Activated naive CD8-positive, alpha-beta T cell treated with anti-CD3 and anti-CD28 coated beads for 36 hours (primary cell): ENCODE measurements at places on chromosomes 7 and 10. TPM values are rescaled to one million over a fixed set of nuclear protein-coding genes. Genes with fewer than 3 reads are reported as not detected.

DNA sequence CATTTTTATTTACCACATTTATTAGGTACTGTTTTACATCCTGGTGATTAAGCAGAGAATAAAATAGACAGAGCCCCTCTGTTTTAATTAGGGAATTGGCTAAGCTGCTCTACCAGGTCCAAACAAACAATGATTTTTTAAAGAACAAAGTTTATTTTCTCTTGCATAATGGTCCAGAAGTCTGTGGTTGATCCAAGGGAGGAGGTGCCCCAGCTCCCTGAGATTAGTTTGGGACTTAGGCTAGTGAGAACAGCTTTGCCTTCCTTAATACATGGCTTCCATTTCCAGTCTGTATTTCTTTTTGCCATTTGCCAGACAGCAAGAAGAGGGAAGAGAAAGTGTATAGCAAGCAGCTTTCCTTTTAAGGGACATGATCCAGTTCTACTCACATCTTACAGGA, 2.9 kb upstream of the MIOS start:
- no peak for DNase-seq

GRCh38 chr10:27944005-27944404, 54.9 kb downstream of the ODAD2 start:
- DNase-seq: no peak

DNA sequence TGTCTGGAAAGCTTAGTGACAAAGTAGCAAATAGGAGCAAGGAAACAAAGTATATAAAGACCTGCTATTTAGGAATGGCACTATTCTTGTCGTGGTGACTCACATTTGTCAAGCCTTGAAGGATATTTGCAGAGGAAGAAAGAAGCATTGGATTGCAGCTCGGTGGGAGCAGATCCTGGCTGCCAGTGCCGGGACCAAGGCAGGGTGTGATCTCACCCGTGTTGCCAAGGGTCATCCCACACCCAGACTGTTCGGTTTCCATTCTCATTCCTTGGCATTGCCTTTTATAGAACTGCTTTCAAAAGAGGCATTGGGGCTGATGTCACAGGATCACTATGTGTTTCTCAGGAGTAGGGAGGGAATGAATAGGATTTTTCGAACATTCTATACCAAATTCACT, 176.2 kb downstream of the GALNT17 start:
- no peak for DNase-seq

DNA sequence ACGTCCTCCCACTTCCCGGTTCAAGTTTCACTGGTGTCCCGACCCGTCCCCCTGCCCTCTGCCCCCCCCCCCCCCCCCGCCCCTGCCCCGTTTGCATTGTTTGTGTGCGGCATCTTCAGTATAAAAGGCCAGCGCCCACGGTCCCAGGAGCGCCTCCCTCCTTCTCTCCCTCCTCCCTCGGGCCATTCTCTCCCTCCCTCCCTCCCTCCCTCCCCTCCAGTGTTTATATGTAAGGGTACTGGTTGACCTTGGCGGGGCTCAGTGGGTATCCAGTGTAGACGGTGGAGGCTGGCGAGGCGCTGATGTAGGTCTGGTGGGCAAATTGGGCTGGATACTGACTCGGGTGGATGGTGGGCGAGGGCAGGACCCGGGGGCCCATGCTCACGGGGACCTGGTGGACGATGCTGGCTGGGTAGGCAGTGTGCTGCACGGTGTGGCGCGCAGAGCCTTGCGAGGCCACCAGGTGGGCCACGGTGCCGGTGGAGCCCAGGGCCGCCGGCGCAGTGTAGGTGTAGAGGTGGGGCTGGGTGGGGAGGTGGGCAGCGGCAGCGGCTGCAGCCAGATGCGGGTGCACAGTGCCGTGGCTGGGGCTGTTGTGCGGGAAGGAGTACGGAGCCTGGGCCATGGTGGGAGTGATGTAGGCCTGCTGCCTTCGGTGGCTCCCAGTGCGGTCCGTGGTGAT, 49.4 kb downstream of the CLEC2L start:
- no peak for DNase-seq

DNA sequence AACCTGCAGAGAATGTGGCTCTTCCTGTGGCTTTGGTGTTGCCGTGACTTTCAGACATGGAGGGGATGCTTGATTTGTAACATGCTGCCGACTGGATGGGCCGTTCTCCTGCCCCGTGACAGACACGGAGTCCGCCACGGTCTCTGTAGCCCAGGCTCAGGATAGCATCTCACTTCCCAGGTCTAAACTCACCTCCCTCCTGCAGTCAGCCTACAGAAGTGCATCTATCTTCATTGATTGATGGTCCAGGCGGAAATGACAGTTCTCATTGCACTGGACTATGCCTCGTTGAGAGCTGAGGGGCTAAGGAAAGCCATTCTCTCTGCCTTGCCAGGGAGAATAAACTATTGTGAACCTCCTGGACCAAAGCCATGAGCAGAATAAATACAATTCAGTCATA, 77.5 kb downstream of the CHN2 start:
- no peak for DNase-seq

DNA sequence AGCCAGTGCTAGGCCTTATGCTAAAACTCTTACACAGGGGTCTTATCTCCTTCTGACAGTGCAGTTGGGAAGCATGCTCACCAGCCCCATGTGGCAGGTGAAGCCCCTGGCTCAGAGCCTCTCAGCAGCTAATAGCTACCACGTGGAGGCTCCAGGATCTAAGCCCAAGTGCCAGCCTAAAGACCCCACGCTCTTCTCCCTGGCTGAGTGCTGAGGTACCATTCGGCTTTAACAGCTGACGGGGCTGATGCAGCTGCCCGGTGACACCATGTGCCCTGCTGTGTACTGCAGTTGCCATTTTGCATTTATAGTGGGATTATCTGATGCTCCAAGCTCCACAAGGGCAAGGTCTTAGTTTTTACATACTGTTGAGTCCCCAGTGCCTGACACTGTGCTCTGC, 515.7 kb upstream of the GALNT17 start:
- no peak for DNase-seq

DNA sequence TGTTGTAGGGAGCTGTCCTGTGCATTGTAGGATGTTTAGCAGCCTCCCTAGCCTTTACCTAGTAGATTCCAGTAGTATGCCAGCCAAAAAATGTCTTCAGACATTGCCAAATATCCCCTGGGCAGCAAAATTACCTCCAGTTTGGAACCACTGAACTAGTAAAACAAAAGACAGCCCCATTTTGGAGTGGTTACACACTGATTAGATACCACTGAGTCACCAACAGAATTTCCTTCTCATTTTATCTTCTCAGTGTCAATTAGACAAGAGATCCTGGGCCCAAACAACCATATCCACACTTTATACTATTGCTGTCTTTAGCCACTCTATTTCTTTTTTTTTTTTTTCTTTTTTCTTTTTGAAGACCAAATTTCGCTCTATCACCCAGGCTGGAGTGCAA, 3.5 kb upstream of the CCDC6 start:
- DNase-seq: no peak

DNA sequence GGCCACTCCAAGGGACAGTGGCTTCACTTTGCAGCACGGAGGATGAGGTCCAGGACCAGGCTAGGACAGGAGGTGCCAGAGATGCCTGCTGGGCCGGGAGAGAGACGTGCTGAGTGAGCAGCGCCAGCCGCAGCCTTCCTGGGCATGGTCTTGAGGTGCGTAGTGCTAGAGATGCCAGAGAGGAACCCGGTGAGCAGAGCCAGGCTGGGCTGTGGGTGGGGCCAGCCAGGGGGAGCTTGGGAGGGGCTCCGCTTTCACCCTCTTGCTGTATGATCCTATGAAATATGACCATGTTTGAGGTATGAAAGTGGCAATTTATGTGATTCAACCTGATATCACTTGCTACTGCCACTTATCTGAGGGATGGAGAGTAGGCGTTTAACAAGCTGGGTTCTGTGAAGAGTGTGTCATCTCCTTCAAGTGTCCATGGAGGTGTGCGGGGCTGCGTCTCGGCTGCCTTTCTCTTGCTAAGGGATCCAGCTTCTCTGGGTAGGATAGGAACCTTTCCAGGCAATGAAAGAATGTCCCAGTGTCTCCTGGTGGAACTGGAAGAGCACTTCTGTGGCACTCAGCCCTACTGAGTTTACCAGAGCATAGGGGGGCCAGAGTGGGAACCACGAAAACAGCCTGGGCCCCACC, 518.4 kb upstream of the FOXK1 start:
- DNase-seq: no peak

Gene STK31
- not detected for total RNA-seq

Gene OR2A5
- total RNA-seq: not detected

Gene FXYD4
- not detected for total RNA-seq
